ENCODE measurements at places on chromosomes 6 and 20. TPM values are rescaled to one million over a fixed set of nuclear protein-coding genes. Genes with fewer than 3 reads are reported as not detected.

- DNase-seq: no peak
Measured at GRCh38 chr20:57638173-57638894, 18.1 kb upstream of the ZBP1 start.

DNA sequence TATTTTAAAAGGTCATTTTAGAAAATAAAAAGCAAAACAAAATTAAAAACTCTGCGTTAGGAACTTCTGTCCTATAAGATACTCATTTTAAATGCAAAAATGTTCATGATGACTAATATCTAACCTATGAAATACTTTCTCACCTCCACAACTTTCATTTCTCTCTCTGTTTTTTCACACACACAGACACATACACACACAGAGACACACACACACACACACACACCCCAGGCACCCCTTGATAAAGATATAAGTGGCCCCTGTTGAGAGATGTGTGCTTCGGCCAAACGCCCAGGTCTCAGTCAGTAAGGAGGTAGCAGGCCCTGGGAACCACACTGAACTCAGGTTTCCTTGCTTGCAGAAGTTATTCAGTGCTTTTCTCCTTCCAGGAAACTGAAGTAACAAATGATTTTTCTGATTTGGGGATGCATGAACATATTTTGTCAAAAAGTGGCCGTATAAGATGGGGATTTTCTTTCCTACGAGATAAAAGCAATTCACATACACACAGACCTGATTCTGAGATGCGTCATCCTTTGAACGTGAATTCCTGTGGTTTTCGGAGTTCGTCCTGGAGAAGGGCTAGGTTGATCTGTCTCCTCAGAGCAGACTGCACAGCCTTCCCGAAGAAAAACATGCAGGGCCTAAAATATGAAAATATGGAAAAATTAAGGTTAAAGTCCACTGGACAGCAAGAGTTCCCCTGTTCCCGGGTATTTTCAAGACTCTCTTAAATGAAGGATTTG lies 306.8 kb upstream of the FOXQ1 start:
- no peak for DNase-seq

FOXQ1 gene
- total RNA-seq: 3.1 TPM

DNA sequence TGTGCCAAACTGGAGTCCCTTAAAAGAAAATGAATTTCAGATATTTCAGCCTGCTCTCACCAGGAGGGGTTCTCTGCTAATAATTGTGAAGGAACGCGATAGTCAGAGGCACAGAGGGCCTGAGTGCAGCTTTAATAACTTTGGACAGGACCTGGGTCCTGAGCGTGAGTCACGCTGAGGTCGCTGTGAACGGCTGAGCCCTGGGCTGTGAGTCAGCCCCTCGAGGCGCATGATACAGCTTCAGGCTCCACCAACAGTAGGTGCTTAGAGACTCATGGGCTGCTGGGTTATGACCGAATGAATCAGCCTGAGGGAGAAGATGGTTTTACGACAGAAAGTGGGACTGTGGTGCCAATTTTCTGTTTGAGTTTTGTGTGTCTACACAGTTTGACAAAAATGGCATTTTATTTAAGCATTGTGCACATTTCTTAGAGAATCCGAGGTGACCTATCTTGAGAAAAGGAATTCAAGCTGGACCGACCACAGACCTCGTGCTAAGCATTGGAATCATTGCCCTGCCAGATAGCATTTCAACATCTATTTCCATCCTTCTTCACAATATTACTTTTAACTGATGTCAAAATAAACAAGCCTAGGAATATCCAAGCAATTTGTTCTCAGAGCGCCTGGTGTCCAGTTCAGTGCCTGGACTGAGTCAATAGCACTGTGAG lies 183.0 kb downstream of the THBS2 start:
- DNase-seq: peak; percentile 80

DNA sequence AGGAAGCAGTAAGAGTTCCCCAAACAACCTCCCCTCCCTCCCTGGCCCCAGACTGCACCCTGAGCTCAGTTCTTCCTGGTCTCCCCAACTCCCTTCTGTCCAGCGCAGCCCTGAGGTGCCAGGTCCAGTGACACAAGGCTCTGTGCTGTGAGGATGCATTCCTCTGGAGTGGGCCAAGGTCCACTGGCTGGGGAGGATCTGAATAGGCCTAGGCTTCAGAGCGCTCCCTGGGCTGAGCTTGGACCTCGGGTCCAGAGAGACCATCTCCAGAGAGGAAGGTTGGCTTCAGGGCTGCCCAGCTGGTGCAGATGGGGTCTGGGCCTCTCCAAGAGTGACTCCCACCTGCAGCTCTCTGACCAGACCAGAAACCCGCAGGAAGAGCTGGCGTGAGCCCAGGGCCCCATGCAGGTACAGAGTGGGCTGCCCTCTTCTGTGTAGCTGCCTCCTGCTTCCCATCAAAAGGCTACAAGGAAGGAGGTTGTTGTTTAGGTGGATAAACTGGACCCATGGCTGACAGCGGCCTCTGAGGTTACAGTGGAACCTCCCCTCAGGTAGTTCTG lies 52.3 kb upstream of the MLN start:
- DNase-seq: no peak

GRCh38 chr6:34020807-34021553 lies 124.9 kb downstream of the GRM4 start:
- DNase-seq: no peak

RPL7L1 gene
- 109 TPM for total RNA-seq

GRCh38 chr6:39885691-39886090 lies 48.6 kb downstream of the MOCS1 start:
- DNase-seq: no peak

- peak; percentile 10 for DNase-seq
Measured at GRCh38 chr6:101730954-101731353, 337.4 kb downstream of the GRIK2 start.

JAG1 gene
- 310 TPM for total RNA-seq

BEND6 gene
- 0.53 TPM for total RNA-seq
